GM03348 (cell line): ENCODE measurements at places on chromosomes 6 and 20.

- no peak for DNase-seq
These were observed 85.4 kb downstream of the EYA4 start for GRCh38 chr6:133326584-133326983.

GRCh38 chr20:59040667-59041066, 1.9 kb downstream of the PRELID3B start:
- DNase-seq: no peak

- DNase-seq: peak; percentile 70
These were observed 2.2 kb downstream of the PIM1 start for GRCh38 chr6:37171970-37172812.

GRCh38 chr6:35607517-35608233, 81.0 kb downstream of the FKBP5 start:
- no peak for DNase-seq

GRCh38 chr6:136582711-136583471, 32.7 kb upstream of the MAP7 start:
- DNase-seq: peak; percentile 73

GRCh38 chr20:19747903-19748302, 10.2 kb upstream of the RIN2 start:
- no peak for DNase-seq

DNA sequence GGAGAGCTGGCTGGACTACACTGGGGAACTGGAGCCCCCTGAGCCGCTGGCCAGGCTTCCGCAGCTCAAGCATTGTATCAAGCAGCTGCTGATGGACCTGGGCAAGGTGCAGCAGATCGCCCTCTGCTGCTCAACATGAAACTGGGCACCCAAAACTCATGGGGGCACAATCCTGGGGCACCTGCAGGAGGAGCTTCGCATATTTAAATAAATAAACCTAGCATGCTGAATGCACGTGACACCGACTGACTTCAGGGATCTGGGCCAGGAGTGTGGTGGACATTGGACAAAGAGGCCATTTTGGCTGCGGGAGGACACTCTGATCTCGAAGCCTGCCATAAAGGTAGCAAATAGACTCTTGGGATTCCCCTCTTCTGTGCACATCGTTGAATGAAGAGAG, 6.8 kb downstream of the SCAND1 start:
- peak; percentile 27 for DNase-seq

- no peak for DNase-seq
These were observed 7.5 kb downstream of the ELMO2 start for GRCh38 chr20:46398963-46399362.

DNA sequence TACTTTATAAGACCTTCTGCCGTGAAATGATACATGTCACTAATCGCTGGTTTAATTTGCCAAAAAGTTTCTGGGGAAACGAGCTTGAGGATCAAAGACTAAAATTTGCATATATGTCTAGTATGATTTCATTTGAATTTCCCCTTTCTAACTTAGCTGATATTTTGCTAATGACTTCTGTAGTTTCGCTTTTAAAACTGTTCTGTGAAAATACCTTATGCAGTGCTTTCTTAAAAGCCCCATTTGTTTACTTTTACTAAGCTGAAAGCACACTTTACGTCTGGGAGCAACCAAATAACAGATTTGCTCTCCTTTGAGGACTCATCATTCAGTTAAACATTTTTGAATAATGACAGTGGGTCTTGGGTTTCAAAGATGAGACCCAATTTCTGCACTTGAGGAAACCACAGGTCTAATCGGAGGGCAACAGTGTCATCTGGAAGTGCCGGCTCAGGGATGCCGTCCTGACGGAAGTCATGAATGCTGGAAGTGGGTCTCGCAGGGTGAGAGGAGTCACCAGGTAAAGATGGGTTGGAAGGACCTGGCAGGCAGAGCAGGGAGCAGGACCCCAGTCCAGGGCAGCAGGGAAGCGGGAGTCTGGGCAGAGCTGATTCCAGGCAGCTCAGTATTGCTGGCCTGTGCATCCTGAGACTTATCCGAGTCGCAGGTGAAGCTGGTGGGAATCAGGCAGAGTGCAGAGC, 33.2 kb downstream of the PLEKHG1 start:
- no peak for DNase-seq

DNA sequence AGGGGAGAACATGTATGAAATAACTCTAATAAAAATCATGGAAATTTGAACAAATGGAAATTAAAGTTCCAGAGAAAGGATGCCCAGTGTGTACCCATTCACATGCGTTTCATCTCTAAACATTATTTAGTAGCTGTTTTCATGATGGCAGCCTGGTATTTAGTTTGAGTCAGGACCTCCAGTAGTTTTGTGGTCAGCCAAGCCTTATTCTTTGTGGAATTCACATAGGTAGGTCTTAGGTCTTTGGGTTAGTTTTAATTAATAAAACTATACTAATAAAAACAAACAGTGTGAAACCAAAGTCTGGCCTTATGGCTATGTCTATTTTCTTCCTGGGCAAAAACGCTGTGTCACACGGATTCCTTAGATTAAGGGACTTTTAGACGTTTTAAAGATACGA, 137.8 kb downstream of the FOXC1 start:
- no peak for DNase-seq

- DNase-seq: no peak
These were observed 71.1 kb downstream of the ROS1 start for GRCh38 chr6:117354671-117355070.

DNA sequence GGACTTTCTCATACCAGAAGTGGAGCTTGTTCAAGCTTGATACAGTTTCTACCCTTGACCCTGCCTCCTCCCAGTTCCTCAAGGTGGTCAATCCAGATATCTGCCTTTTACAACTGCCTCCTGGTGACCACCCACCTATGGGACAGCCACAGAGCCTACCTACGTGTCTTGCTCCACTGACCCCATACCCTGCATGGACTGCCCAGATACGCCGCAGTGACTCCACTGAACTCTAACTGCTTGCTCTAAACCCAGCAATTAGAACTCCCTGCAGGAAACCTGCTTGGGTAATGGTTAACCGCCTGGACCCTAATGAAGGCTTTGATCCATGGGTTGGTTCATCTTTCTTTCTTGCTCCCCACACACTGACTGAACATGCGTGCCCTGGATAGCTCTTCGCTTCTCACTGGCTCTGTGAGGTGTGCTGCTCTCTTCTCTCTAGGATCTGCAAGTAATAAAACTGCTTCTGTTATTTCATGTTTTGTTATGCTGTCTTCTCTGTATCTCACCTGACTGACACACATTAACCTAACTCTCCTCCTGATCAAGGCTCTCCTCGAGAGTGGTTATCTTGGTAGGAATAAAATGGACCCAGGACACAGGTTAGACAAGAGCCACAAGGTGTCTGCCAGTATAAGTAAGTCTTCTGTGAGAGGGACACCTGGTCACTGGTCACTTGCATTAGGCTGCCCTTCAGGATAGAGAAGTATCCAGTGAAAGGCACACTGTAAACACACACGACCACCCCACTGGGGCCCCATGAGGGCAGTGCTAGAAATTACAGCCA, 79.2 kb downstream of the CHD6 start:
- DNase-seq: no peak

- peak; percentile 90 for DNase-seq
These were observed 289 bp downstream of the FOXP4 start for GRCh38 chr6:41546475-41546865.
